Activated naive CD4-positive, alpha-beta T cell treated with anti-CD3 and anti-CD28 coated beads for 36 hours (primary cell): ENCODE measurements at places on chromosomes 3 and 15.

DNA sequence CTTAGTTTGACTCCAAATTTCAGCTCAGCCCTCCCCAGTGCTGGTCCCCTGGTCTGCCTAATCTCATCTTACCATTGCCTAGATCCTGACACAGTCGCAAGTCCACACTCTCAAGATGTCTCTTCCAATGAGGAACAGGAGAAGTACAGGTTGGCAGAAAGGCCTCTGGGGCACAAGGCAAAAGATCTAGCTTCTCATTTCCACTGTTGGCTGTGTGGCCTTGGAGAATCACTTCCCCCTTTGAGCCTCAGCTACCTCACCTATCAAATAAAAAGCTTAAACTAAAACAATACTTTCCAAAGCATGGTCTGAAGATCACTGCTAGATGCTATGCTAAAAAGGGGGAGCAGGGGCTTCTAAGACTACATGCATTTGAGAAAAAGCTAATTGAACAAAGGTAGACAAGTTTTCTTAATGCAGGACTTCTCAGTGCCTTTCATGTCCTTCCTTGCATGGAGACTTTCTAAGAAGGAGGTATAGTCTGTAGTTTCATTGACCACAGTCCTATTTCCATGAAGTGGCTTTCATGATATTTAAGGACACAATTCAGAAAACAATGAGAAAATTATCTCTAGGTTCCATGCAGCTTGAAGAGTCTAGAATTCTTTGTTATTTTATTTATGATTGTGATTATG lies 118.0 kb upstream of the RAD18 start:
- DNase-seq, result no peak

DNA sequence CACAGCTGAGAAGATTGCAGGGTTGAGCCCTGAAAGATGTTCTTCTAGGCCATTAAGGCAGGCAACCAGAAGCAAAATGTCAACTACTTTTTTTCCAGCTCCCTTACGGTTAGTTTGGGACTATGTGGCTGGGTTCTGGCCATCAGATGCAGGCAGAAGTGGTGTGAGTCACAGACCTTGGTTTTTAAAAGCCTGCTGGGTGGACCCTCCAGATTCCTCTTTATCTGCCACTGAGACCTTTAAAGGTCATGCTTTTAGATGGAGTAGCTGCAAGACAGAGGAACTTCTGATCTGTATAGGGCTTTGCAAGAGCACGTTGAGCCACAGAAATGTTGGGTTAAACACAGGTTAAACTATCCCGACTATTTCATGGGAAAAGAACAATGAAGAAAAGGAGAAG lies 102.9 kb downstream of the CHST2 start:
- DNase-seq, result no peak

DNA sequence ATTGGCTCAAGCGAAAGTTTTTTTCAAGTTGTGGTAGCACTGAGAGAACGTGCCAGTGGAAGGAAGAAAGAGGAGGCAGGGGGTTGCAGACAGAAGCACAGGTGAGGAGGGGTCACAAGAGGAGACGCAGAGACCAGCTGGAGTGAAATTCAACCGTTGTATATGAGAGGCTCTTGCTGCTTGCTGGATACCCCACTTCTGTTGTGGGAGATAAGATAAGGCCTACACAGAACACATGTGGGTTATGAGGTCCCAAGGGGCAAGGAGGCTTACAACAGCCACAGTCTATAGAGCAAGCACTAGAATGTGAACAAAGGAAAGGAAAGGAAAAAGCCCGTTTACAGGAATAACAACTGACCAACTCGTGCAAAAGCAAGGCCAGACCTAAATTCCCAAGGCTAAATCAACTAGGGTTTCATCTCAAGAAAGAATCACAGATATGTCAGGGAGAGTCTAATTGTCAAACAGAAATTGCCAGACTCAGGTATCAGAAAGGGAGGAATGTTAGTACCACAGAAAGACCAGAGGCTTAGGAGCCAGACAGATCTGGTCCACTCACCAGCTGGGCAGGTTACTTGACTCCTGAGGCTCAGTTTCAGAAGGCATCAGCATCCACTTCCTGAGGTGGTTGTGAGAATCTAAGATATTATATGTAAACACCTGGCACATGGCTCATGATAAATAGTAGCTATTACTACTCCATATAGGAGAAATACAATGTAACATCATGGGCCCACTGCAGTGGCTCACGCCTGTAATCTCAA lies 60.9 kb downstream of the MSL2 start:
- no peak for DNase-seq

DNA sequence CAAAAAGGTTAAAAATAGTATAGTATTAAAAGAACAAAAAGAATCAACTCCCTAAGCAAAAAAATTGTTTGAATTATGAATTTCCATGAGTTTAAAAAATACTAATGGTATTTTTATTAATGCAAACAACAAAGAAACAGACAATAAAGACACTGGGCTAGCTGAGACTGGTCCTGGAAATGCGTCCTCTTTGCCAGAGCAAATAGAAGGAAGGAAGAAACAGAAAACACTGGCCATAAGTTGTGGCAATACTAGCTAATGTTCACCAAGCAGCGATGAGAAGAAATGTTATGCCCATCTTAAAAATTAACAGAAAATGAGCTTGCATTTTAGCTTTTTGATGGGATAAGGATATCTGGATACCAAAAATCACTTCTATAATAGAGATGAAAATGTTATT lies 88.6 kb downstream of the TBL1XR1 start:
- no peak for DNase-seq

DNA sequence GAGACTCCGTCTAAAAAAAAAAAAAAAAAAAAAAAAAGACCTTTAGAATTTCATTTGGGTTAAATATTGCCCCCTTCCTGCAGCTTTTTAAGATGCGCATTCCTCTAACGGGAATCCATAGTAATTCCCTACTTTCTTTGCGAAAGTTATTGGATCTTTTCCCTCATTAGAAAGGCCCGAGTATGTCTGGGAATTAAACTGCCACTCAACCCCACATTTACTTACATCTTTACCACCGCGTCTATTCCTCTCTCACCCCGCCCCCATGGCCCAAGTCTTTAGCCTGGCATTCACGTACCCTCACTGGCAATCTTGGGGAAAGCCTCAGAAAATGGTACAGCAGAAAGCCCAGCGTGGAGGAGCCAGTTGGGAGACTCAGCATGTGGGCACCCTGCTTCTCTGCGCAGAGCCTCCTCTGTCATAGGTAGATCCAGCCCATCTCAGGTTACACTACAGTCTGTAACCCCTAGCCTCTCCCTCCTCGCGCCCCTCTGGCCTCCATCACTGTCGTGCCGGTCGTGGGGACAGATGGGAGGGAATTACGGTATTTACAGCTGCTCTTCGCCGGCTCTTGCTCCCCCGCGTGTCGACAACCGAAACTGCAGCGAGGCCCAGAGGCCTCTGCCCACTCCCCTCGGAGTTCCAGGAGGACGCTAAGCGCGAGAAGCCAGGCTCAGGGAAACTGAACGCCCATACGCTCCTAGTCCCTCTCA lies 6.4 kb upstream of the ANKDD1A start:
- DNase-seq, result peak; percentile 89

- DNase-seq, result no peak
Measured at GRCh38 chr3:73656241-73656890, 31.6 kb upstream of the PDZRN3 start.

GRCh38 chr3:11381563-11381962 lies 109.4 kb downstream of the ATG7 start:
- DNase-seq, result no peak

GRCh38 chr3:24454856-24455255 lies 39.8 kb downstream of the THRB start:
- no peak for DNase-seq

DNA sequence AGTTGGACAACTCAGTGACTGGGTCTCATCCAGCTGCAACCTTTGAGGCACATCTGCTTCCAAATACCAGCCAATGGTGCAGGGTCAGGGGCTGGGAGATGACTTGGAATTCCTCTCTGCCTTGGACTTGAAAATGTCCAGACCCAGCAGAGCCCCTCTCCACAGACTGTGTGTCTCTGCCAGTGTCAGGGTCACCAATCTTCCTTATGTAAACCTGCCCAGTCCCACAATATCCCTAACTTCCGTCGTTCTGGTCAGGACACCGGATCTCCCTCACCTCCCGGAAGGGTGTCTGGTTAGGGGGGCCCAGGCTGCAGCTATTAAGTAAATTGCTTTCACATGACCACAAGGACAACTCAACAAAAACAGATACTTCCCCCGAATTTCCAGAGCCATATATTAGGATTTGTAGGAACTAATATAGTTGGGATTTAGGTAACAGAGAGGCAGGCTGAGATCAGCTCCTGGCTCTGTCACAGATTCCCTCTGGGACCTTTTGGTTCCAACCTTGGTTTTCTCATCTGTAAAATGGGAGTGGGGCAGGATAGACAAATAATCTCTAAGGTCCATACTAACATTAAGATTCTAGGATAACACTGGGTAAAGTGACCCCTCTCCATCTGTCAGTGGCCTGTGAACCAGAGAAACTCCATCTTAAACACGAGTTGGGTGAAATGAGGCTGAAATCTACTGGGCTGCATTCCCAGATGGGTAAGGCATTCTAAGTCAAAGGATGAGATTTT lies 30.8 kb downstream of the IGDCC3 start:
- DNase-seq, result no peak

- DNase-seq, result no peak
Measured at GRCh38 chr3:161991901-161992540, 495.4 kb downstream of the OTOL1 start.

DNA sequence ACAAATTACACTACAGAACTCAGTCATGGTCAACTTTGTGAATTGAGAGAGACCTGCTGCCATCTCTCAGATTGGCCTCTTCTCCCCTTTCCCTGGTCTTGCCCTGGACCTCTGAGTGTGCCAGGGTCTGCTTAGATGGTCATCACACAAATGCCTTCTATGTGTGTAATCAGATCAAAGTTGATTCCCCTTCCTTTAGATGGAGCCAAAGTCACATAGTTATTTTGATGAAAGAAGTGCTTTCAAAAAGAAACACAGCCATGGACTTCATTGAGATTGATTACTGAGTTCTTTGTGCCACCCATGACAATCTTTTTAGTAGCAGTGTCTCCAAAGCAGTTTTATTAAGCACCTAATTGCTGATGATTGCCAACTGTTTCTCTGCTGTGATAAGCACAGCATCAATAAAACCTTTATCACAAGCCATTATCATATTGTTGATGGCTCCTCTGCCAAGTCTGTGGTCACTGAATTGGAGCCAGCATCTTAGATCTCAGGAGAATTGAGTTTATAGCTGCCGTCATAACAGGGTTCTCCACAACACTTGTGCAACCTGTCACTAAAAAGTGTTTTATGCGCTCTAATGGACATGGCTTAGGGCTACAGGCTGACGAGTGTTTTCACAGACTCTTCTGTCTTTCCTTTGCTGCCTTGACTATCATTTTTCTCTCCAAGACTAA lies 149.7 kb upstream of the NUDT16 start:
- no peak for DNase-seq

DNA sequence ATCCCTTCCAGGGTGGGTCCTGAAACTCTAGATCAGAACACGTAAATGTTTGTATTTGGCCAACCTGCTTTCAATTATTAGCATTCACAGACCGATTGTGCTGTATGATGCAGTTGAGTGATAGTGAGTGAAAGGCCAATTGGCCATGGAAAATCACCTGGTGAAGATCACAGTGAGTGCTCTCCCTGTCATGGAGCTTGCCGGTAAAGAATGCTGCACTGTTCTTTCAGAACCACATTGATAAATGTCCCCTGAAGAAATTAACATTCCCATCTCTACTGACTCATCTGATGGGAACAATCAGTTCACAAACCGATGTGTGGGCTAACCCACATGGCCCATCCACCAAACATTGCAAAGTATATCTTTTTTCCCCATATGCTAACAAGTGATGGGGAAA lies 324.8 kb upstream of the TBL1XR1 start:
- DNase-seq, result no peak

- DNase-seq, result no peak
Measured at GRCh38 chr3:192869131-192870031, 48.3 kb downstream of the MB21D2 start.

DNA sequence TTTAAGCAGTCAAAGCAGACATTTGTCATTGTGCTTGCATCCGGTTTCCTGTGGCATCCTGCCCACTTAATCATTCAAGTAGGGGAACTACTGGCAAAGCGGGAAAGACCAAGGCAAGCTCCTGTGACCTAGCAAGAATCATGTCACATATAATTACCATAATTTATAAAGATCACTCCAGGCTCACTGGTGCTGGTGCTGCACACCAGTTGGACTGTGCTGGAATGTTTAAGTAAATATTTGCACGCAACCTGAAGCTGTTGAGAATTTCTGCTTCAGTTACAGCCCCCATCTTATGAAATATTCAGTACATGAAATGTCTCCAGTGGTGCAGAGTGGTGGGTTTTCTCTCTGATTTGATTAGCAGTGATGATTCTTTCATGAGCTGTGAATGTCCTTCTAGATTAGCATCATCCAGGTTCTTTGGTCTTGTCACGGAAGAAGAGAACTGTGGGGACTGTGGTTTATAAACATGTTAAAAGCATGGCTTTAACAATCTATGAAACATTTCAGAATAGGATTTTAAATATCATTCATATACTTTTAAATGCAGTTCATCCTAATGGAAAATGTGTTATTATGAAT lies 621.3 kb upstream of the EPHA6 start:
- no peak for DNase-seq

GRCh38 chr15:28191832-28192231 lies 92.7 kb upstream of the OCA2 start:
- DNase-seq, result no peak

GRCh38 chr3:13650210-13651056 lies 101.5 kb downstream of the FBLN2 start:
- peak; percentile 84 for DNase-seq
